GM18507 (cell line): ENCODE measurements at places on chromosomes 1 and 21.

- no peak for DNase-seq
Measured at GRCh38 chr1:248740876-248741275, 14.7 kb downstream of the LYPD8 start.

- no peak for DNase-seq
Measured at GRCh38 chr21:32603131-32603530, 9.0 kb downstream of the CFAP298 start.

DNA sequence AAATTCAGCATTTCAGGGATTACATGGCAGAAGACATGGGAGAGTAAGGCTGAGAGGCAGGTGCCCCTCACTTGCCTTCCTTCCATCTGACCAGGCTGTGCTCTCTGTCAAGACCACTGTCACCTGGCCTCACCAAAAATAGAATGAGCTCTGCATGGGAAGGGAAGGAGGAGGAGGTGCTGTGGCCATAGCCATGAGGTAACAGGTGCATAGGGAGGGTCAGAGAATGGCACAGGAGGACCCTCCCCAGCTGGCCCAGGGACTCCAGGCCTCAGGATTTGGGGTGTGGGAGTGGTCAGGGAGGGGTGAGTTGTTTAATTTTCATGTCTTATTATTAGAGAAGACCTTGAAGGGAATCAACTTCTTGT is 192.3 kb downstream of the FCRL5 start:
- DNase-seq: no peak

DNA sequence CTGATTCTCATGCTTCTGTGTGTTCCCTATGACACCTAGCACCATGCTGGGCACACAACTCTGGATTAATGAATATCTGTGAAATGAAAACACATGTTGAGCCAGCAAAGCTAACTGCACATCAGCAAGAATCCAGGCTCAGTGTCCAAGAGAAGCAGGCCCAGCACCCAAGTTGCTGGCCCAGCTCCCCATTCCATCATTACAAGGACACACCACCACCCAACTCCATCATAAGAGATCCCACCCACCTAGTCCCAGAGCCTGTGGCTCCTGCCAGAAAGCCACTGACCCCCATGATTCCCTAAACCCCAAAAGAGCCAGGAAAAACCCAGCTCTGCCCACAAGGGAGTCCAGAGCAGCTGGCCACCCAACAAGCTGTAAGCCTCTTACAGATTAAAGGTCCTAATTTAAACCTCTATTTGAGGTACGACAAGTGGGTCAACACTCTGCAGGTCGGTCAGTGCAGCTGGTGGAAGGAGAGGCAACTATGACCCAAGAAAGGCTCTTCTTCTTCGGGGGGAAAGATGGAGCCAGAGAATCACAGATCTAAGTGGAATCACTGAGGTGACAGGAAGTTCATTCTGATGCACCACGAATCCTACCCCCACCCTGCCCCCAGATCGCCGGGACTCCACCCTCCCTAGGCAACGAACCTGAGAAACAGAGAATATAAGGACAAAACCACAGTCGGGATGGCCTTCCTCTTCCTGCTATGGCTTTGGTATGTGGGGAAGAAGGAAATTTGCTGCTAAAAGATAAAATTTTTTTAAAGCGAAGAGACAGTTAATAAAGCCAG is 58.2 kb downstream of the CD34 start:
- no peak for DNase-seq

GRCh38 chr1:15288173-15288926 is 41.3 kb downstream of the FHAD1 start:
- no peak for DNase-seq

DNA sequence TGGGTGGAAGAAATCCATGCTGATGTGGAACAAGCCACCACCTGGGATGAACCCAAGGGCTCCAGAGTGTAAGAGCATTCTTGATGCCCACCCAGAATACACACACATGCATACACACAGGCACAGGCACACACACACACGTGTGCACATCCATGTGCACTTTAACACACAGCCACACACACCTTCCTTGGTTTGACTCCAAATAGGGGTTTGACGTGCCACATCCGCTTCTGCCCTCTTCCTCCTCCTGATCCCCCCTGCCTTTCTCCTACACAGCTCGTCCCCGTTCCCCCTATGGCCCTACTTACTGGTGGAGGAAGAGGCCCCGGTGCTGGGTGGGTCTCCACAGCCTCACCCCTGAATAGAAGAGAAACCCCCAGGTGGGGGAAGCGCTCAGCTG is 16.0 kb downstream of the SPATA21 start:
- no peak for DNase-seq

DNA sequence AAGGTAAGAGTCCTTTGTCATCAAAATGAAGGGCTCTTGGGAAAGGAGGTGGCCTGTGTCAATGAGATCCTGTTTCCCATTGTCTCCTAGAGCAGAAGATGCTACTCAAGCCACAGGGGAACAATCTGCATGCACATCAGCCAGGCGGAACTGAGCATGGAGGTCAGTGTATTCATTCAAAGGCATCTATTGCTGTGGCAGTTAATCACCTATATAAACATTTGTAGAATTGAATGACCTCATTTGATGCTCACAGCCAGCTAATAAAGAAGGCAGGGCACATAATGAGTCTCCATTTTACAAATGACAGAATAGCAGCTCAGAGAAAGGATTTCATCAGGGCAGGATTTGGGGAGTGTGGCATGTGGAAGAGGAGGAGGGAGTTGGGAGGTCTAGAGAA is 5.7 kb upstream of the FYB2 start:
- no peak for DNase-seq

DNA sequence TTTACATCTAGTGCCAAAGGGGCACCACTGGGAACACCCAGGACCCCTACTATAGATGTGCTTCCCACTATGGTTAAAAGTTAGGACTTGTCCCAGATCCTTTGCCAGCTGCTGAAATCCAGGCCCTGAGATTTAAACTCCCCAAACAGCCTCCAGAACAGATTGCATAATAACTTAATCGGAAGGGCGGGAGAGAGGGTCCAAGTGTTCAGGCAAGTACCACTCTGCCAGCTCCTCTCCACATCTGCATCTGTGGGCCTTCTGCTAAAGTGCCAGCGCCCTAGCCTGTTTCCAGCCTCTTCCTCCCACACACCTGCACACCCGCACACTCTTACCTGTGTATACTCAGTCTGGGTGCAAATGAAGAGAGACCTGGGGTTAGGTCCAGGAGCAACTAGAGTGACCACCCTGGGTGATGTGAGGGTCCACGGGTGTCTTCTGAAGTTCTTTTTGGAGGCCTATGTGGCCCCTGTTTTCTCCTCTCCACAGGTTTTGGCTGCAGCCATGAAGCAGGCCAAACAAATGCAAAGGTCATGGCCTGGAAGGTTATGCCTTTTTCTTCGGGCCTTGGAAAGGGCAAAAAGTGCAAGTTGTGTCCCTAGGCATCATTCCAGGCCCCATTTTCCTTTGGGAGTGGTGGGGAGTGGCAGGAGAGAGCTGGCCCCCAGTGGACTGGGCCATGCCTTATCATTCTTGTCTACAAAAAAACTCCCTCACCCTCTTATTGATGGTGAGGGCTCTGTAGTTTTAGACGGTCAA is 29.3 kb downstream of the KIRREL1 start:
- DNase-seq: no peak

- DNase-seq: no peak
Measured at GRCh38 chr1:53819387-53819786, 18.7 kb downstream of the NDC1 start.

- no peak for DNase-seq
Measured at GRCh38 chr1:220527279-220527907, 543 bp upstream of the MARK1 start.

GRCh38 chr1:19647643-19648042 is 3.5 kb downstream of the NBL1 start:
- DNase-seq: no peak

- no peak for DNase-seq
Measured at GRCh38 chr1:199163670-199164069, 524.8 kb downstream of the PTPRC start.
